Right lung (tissue), 10 donors: ENCODE measurements at places on chromosomes 3 and 15. TPM values are rescaled to one million over a fixed set of nuclear protein-coding genes. Genes with fewer than 3 reads are reported as not detected.
A peak's percentile ranks its signal among the peaks of the same experiment; 100 is the strongest.

- DNase-seq, result no peak
Observed at GRCh38 chr15:87638554-87639083, 617.9 kb downstream of the NTRK3 start.

DNA sequence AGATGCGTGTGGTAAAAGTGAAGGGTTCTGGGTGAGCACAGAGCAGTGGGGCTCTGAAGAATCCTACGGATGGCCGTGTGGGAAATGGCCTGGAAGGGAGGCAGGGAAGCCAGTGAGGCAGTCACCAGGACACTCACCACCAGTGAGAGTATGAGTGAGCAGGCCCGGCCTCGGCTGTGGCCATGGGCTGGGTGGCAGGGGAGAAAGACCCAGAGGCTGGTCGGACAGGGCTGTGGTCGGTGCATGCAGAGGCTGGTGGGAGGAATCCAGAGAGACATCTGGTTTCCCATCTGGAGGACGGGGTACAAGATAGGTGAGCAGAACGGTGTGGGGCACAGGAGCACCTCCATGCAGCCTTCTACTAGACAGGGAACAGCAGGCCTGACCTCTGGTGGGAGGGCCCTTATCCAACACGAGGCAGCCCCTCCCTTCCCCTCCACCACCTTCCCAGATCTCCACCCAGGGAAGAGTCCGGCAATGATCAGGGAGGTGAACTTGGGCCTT is 10.1 kb downstream of the PCSK6 start:
- DNase-seq, result no peak

RHOV gene
- polyA plus RNA-seq, result 0.60 TPM

DNA sequence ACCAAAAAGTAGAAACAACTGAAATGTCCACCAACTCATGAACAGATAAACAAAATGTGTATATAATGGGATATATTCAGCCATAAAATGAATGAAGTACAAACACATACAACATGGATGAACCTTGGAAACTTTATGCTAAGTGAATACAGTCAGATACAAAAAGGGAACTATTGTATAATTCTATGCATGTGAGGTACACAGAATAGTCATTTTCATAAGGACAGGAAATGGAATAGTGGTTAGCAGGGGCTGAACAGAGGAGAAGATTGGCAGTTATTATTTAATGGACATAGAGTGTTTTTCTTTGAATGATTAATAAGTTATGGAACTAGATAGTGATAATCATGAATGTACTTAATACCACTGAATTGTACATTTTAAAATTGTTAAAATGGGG is 20.0 kb upstream of the TRANK1 start:
- DNase-seq, result no peak

TUSC7 gene
- not detected for polyA plus RNA-seq

DNA sequence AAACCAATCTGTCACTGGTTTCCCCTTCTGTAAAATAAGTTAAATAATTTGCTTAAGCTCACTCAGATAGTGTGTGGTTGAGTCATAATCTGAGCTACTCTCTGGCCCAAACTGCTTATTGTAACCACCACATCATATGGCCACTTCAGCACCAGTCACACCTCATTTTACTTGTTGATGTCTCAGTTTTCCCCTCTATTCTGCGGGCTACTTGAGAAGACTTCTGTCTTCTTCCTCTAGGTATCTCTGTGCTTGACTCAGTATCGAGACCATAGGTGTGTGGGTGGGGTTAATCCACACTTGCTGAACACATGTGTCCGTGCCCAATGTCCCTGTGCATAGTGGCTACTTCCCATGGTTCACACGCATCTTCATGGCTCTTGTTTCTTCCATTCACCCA is 32.9 kb downstream of the CRYGS start:
- DNase-seq, result no peak

DNA sequence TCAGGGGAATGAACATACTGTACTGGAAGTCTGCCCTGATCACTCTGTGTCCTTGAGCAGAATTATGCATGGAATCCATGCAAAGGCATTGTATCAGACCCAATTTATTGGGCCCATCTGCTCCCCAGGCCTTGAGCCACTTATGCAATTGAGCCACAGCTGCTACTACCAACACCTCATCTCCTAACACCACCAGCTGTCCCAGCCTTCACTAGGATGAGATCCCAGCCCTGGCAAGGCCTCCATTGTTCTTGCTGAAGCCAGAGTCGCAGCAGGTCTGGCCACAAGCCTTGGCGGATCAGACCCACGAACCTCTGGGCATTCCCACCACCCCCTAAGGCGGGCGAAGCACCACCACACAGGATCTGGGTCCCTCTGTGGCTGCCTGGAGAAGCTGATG is 9.2 kb upstream of the NME9 start:
- DNase-seq, result no peak

DNA sequence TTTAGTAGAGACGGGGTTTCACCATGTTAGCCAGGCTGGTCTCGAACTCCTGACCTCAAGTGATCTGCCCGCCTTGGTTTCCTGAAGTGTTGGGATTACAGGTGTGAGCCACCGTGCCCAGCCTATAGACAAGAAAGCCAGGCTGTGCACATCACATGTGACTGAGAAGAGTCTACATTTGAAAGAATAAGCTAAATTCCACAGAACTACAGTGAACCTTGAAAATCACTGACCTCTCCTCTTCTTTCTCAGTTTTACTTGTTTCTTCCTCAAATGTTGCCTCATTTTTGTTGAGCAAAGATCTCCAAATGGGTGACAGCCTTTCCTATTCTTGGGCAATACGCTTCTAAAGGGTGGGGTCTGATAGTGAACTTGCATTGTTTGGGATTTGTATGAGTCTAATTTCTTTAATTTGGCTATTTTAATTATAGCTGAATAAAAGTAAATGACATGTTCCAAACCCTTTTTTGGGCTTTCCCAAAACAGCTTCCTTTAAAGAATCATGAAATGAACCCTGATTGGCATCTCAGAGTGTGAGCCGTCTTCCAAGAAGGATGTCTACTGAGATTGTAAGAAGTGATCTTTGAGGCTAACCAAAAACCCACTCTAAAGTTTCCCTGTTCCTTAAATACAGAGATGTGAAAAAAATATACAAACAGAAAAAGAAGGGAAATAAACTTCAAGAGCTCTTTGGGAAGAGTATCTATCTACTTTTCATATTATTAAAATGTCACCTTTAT is 21.6 kb upstream of the SPTBN5 start:
- DNase-seq, result no peak

DNA sequence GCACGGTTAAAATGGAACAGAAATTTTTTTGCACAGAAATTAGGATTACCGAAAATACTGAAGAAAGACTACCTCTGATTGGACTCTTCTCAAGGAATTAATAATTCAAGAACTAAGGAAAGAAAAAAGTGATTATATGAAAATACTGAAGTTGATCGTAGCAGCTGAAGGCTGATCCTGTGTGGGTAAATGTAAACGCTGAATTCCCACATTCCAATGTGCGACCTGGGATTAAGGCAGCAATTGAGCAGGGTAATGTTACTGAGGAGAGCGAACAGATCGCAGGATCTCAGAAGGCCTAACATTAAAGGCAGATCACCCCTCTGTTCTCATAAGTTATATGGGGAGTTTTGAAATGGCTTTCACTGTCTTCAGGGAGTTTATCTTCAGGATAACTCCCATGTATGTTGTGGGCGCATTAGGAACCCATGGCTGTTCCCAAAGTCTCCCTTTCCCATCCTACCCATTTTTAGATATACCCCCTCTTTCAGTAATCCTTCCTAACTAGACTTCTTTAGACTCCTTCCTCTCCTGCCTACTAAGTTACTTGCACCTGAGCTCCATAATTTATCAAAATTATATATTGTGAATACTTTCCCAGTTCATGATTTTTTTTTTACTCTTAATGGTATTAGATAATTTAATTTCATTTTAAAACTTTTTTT is 1.0 kb upstream of the UBL7 start:
- no peak for DNase-seq

- peak; percentile 67 for DNase-seq
Observed at GRCh38 chr3:5057857-5058324, 64.2 kb upstream of the ARL8B start.

GRCh38 chr3:36957862-36958686 is 13.2 kb upstream of the TRANK1 start:
- DNase-seq, result no peak

DNA sequence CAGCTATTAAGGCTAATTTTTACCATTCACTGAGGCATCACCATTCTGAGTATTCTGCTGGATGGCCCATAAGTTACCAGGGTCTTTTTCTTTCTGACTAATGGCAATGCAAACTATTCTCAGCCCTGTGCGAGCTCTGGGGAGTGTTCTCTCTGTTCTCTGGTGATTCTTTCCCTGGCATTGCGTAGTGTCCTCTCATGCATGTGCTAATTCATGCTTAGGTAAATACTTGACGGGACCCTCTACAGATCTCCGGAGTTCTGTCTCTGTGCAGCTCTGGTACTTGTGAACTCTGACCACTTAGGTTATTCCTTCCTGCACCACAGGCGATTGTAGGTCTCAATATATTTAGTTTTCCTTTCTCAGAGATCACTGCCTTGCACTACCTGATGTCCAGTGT is 34.8 kb downstream of the UBE2E1 start:
- no peak for DNase-seq

- DNase-seq, result no peak
Observed at GRCh38 chr3:193794002-193794881, 201.2 kb downstream of the OPA1 start.

DNA sequence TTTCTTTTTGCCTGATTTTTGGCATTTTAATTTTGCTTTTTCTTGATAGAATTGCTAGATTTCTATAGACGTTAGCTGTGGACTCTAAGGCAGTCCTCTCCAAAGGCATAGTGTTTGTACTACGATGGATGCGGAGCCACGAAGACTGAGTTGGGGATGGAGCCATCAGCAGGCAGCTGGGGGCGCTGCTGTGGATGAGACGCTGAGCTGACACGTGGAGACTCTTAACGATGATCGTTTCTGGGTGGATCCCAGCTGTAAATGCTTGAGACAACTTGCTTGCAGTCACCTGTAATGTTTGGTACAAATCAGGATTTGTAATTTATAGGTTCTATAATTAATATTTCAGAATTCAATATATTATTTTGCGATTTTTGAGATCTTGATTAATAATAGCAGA is 13.3 kb upstream of the PPP1R2 start:
- DNase-seq, result no peak

- DNase-seq, result no peak
Observed at GRCh38 chr3:78880603-78881461, 887.0 kb downstream of the ROBO1 start.

GRCh38 chr3:66494959-66495667 is 5.7 kb downstream of the LRIG1 start:
- DNase-seq, result no peak

TGM4 gene
- polyA plus RNA-seq, result not detected

MANF gene
- 107 TPM for polyA plus RNA-seq

ACKR4 gene
- 1.2 TPM for polyA plus RNA-seq

GRCh38 chr15:47196048-47196447 is 521.3 kb upstream of the SEMA6D start:
- peak; percentile 84 for DNase-seq

DNA sequence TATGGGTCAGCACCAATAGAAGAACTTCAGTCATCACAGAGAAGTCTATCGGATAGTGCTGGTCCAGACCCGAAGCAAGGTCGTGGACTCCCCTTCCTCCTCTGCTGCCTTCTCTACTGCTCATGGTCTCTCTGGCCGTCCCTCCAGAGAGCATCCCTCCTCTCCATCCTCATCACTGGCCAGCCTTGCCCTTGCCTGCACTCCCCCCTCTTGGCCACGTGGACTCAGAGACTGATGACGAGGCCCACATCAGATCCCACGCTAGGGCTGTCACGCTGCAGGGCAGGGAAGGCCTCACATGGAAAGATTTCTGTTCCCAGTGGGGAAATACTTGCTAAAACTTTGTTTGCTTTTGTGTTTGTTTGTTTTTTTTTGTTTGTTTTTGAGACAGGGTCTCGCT is 35.3 kb downstream of the IGDCC3 start:
- no peak for DNase-seq

- no peak for DNase-seq
Observed at GRCh38 chr3:11198070-11198469, 43.8 kb downstream of the HRH1 start.

GHSR gene
- not detected for polyA plus RNA-seq

CA12 gene
- 1.8 TPM for polyA plus RNA-seq

DNA sequence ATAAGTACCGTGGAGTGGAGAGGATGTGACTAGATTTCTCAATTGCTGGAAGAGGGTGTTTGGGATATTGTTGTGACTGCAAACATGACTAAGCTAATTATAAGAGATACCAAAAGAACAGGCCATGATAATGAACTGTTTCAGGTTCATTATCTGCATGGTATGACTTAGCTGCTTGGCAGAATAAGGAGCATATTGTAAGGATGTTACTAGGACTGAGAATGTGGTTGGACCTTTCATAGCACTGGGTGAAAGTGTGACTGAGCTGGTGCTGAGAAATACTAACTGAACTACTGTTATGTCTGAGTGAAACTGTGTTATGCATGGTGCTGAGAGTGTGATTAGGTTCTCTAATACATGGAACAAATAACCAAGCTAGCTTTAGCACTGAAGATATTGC is 11.0 kb downstream of the SCN10A start:
- DNase-seq, result no peak

- no peak for DNase-seq
Observed at GRCh38 chr3:136105044-136105443, 91.1 kb downstream of the MSL2 start.

DNA sequence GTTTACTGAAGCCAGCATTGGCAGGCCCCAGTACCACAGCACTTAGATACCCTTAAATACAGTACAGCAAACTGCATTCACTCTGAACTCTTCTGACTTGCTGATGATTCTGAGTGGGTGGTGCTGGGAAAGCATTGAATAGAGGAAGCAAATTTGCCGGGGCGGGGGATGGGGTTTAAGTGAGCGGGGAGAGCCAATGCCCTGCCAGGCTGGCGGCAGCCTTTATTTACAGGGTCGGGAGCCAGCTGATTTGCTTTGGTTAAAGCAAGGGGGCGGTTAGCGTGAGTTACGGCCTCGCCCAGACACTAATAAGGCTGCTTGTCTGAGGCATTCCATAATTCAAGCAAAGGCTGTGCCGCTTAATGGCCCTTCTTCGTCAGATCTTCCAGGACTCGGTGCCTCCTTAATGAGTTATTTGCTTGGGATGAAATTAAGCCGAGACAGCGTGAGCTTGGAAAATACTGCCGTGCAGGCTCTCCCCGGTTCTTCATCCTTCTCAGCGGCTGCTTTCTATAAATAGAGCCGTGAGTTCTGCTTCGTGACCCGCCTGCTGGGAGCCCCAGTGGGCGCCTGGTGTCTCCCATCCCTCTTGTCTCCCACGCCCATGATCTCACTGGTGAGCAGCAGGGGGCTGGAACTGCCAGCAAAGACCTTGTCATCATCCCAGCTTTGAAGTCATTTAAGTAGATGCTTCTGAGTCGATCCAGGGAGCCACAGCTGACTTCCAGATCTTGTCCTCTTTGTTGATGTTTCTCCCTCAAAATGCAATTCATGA is 25.8 kb downstream of the SPSB4 start:
- DNase-seq, result peak; percentile 47

PPP1R2 gene
- 59.7 TPM for polyA plus RNA-seq

- peak; percentile 28 for DNase-seq
Observed at GRCh38 chr3:44048196-44048924, 193.3 kb upstream of the TOPAZ1 start.

- no peak for DNase-seq
Observed at GRCh38 chr15:49919034-49919433, 200.0 kb downstream of the ATP8B4 start.
